HepG2 (cell line): ENCODE measurements at places on chromosomes 2 and 18. TPM values are rescaled to one million over a fixed set of nuclear protein-coding genes. Genes with fewer than 3 reads are reported as not detected.

GRCh38 chr2:192194265-192194865 is 368 bp downstream of the TMEFF2 start:
- no peak for DNase-seq

DNA sequence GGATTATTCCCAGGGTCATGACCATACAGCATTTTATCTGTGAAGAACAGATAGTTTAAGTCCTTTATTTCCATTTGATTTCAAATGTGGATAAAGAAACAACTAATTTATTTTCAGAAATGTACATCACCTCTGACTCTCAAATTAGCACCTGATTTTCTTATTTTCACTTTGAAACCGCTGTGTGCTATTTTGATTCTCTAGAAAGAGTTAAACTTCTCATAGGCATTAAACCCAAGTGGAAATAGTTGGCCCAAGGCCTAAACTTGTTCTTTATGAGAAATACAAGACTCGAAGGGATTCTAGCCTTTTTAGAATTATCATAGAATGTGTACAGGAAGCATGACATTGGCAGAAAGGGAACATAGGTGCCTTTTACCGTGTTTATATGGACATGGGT is 41.5 kb upstream of the LTBP1 start:
- no peak for DNase-seq

DNA sequence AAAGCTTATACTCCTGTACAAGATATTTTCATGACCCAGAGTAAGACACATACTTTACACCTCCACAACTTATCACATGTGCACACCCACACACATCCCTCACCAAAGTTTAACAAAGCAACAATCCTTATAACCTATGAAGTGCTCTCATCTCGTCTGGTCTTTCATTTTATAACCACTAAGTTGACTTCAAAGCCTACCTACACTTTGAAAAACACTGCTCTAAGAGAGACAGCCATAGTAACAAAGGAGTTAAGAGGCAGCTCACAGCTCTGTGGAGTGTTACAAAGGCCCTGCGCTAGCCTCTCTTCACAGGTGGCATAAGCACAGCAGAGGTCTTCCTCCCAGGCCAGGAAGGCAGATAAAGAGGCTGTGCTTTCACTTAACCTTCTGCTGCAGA is 69.7 kb upstream of the TMEM200C start:
- DNase-seq: no peak

DNA sequence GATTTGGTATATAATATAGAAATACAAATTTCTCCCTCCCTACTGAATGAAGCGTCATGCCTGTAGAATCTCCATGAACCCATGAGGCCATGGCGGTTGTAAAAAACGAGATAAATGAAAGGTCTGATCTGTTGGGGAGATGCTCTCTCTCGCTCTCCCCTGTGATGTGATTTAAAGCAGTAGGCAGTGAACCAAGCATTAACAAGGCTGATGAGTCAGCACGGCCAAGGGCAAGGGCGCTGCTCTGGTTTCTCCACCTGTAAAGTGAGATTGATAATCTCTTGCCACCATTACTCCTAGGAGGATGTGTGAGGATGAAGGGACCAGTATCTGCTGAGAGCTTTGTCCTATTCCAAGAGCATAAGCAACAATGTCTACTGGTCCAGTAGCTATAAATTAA is 553.3 kb downstream of the CMPK2 start:
- DNase-seq: no peak

Gene PAIP2B
- 0.29 and 0.46 TPM in 2 replicates for total RNA-seq

GRCh38 chr2:230991598-230991997 is 4.3 kb upstream of the SPATA3 start:
- DNase-seq: no peak

Gene SCLY
- 31.6 and 38.6 TPM in 2 replicates for total RNA-seq

GRCh38 chr2:241180495-241180894 is 8.0 kb upstream of the ANO7 start:
- DNase-seq: no peak

- no peak for DNase-seq
These were observed 289.4 kb upstream of the HNRNPA3 start for GRCh38 chr2:176923205-176923604.

Gene PLB1
- total RNA-seq: 0.17 and 0.20 TPM in 2 replicates

Gene RAB27B
- total RNA-seq: not detected in 2 replicates

- no peak for DNase-seq
These were observed 7.0 kb downstream of the ZSWIM2 start for GRCh38 chr2:186841940-186842339.

- DNase-seq: no peak
These were observed 56.6 kb downstream of the UBE2E3 start for GRCh38 chr2:181036848-181037603.

DNA sequence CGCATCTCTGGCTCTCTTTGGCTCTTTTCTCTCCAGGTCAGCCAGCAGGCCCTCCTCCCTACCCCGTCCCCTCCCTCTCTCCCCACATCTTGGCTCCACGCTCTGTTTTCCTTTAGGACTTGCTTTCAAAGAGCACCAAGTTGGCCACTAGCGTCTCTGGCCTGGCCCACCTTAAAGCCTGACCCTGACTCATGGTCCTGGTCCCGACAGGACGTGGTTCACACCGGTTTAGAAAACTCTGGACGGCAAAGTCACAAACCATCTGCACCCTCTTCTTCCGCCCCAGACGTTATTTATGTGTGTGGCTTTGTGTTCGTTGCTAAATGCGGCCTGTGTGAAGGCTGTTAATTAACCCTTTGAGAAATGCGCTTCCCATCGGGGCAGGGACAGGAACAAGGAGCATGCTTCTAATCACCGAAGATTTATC is 169.0 kb upstream of the HAAO start:
- no peak for DNase-seq

- DNase-seq: peak; percentile 62
These were observed 194.1 kb downstream of the CLIP4 start for GRCh38 chr2:29309090-29310029.

DNA sequence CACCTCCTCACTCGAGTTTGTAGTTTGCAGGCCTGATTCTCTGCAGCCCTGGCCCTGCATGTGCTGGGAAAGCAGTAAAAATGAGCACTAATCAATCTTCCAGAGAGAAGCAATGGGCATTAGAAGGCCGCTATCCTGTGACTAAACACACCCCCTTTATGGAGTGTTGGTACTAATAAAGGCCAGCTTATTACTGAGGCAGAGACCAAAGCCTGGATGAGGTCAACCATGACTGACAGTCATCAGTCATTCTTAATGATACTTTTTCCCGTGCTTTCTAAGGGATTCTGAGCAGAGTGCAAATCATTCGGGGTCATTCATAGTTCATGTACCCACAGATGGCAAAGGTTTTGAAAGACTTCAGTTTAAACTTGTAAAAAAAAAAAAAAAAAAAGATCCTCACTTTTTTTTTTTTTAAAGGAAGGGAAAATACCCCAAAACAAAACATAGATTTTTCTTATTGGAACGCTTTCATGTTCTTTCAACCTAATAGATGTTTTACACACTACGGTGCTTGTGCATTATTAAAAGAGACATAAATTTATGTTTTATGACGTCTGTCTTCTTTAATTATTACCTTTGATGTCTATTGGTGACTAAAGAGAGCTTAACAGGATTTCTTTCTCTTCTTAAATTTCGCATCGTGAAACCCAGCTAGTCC is 13.2 kb downstream of the TSHZ1 start:
- DNase-seq: peak; percentile 10

Gene SLC9A4
- not detected in 2 replicates for total RNA-seq

DNA sequence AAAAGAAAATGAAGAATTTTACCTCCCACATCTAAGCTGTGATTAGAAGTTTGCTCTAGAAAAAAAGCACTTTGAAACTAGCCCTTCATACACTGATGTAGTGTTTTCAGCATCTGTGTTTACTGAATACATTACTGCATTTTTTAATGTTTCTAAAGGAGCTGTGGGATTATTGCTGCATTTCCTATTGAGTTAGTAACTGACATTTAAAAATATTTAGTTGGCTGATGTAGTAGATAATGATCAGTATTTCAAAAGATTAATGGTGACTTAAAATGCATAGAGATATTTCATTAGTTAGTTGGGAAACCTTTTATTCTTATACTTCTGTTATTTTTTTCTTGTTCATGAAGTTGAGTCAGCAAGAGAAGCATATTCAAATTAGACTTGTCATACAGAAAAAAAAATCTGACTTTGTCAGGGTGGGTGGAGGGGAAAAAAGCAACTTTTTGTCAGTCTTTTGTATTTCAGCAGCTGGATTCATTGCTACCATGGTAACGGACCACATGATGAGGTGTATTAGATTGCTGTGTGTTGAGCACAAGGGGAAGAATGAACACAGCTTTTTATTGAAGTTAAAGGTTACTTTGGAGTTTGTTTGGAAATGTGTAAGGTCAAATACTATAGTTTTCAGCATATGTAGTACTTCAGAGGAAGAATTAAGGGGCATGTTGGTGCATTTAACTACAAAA is at the start of gene DTNA:
DTNA (plus strand) TSS at position 549 of the 692 bp plus-strand sequence. CDS start 45,679 bp downstream, outside the sequence.
- DNase-seq: no peak

Gene LINC00305
- total RNA-seq: not detected in 2 replicates

DNA sequence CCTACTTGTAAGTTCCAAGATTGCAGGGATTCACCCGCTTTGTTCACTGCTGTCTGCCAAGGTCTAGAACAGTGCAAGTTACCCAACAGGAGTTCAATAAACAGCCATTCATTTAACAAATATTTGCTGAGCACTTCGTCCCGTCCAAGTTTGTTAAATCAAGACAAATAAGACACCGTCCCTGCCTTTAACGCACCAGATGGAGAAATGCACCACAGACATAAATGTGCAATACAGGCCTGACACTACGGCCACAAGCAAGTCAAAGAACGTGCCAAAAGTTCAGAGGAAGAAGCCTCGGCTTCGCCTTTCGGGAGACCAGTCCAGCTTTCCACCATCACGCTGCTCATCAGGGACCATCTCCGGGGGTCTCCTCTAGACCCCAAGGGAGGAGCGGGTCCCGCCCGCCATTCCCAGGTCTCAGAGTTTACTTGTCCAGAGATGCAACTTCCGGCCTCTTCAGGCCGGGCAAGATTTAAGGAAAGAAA is 429 bp downstream of the C2orf76 start:
- peak; percentile 70 for DNase-seq

GRCh38 chr2:217398860-217399259 is 539.0 kb upstream of the TNP1 start:
- no peak for DNase-seq

GRCh38 chr18:10169064-10169562 is 255.3 kb downstream of the VAPA start:
- DNase-seq: no peak

DNA sequence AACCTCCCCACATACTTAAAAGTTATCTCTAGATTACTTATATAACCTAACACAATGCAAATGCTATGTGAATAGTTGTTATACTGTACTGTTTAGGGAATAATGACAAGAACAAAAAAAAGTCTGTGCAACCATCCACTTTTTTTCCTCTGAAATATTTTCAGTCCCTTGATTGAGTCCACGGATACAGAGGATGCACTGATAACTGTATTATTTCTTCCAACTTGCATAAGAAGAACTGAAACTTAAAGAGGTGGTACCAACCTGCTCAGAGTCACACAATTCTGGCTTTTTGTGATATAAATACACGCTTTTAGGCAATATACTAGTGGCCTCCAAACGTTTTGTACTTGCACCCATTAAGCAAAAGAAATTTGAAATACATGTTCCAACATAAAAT is 1.4 kb downstream of the SMC6 start:
- DNase-seq: no peak

GRCh38 chr18:10475276-10475653 is 20.8 kb downstream of the APCDD1 start:
- no peak for DNase-seq

Gene CPO
- total RNA-seq: not detected in 2 replicates

- DNase-seq: no peak
These were observed 42.1 kb downstream of the TGIF1 start for GRCh38 chr18:3491981-3492555.

- no peak for DNase-seq
These were observed 315.9 kb upstream of the THUMPD2 start for GRCh38 chr2:40095000-40095399.

Gene TMEM247
- total RNA-seq: not detected in 2 replicates

Gene SAG
- total RNA-seq: not detected in 2 replicates

DNA sequence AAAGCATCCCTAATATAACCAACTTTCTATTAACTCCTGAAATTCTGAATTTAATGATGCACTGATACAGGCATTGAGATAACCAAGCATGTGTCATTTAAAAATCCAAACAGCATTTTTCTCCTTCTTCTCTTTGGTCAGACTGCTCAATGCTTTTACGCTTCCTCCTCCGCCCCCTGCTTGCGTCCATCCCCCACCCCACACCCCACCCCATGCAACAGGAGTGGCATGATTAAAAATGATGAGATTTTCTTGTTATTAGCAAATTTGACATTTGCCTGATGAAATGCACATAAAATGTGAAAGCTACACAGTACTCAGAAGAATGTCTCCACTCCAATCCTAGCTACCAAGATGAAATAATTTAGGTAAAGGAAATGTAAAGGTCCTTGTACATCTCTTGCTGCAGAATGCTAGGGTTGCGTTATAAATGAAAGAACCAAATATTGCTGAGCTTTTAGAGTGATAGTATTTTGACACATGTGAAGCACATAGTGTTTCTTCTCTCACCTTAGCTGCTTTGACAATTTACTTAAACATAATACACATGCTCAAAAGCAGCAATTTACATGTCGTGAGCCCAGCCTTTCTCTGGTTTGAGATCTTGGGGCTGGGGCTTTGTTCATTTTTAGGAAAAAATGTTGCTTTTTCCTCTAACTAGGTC is 263.8 kb downstream of the MEIS1 start:
- DNase-seq: no peak

DNA sequence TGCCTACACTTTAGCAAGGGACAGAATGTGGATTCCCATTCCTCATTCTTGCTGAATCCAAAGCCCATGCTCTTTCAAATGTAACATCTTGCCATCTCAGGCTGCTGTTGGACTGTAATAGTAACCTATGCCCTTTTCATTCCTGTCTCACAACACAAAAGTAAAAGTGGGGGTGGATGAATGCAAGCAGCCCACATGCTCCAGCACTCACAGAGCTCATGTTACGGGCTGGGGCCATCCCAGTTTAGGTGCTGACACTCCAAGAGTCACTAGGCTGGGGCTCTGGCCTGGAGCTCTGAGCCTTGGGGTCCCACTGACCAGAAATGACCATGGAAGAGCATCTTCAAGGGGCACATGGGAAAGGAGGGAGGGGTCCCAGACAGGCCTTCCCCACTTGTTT is 47.6 kb downstream of the CCBE1 start:
- no peak for DNase-seq

GRCh38 chr2:86186431-86186830 is 8.8 kb downstream of the IMMT start:
- no peak for DNase-seq

- no peak for DNase-seq
These were observed 110.7 kb upstream of the NABP1 start for GRCh38 chr2:191567206-191567605.

Gene CRYGD
- total RNA-seq: not detected in 2 replicates

DNA sequence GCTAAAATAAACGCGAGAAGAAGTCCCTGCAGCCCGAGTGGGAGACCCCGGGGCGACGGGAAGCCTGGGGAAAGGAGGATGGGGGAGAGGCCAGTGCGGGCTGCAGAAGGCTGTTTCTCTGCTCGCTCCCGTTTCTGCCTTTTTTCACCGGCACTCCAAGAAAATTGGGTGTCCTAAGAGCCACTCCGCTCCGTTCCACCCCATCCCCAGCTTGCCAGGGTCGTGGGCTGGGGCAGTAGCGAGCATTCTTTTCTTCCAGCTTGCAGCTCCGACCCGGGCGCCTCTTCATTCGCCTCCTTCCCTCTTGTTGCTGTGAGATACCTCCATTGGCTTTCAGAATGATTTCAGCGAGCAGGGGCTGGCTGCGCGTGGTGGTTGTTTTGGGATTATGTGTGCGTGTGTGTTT is 1.1 kb downstream of the HOXD3 start:
- DNase-seq: no peak
